ENCODE measurements at places on chromosomes 3 and 15. TPM values are rescaled to one million over a fixed set of nuclear protein-coding genes. Genes with fewer than 3 reads are reported as not detected.

- no peaks in the 10 kb centered on the region for H3K4me1 ChIP-seq
- H3K4me3 ChIP-seq, result no peak overlapping the region
- H3K27ac ChIP-seq, result no peak overlapping the region
- H3K36me3 ChIP-seq, result no peaks in the 10 kb centered on the region
Observed at GRCh38 chr15:66456211-66456610, 41.4 kb downstream of the SNAPC5 start.

GRCh38 chr3:46372492-46373359 is 2.0 kb downstream of the CCR5 start:
- no peak overlapping the region for H3K4me3 ChIP-seq
- no peaks in the 10 kb centered on the region for H3K4me1 ChIP-seq
- DNase-seq, result no peak
- H3K27me3 ChIP-seq, result no peaks in the 10 kb centered on the region

The OR5H14 gene
- not detected for total RNA-seq

DNA sequence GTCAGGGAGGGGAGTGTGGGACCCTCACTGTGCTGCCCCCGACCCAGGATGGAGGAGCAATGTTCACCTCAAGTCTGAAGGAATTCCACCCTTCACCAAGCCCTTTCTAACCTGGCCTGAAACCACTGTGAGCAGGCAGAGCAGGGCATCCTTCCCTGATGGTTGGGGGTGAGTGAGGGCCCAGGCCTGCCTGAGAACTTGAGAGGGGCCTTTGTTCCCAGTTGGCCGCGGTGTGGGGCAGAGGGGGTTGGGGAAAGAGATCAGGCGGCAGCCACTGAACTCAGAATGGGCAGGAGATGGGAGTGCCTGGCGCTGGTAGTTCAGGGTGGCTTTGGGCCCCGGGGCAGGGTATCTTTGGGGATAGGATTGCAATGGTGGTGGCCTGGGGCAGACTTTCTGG is 103.5 kb upstream of the RPL32 start:
- H3K27me3 ChIP-seq, result no peaks in the 10 kb centered on the region
- no peaks in the 10 kb centered on the region for H3K4me1 ChIP-seq
- H3K36me3 ChIP-seq, result no peaks in the 10 kb centered on the region
- H3K27ac ChIP-seq, result no peak overlapping the region
- no peak overlapping the region for H3K4me3 ChIP-seq
- DNase-seq, result no peak

DNA sequence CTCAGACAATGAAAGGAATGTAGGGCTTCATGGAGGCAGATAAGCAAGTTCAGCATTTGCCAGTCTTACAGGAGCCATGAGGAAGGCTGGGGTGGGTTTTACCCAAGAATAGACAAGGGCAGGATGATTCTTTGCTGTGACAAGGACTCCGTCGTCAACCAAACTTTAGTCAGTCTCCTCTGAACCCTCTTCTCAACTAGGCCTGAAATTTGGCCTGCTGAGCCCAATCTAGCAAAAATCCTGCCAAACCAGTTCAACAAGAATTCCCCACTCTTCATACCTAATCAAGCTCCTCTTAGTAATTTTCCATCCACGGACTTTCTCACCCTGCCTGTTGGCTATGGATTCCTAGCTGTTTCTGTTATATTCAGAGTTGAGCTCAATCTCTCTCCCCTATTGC is 280.5 kb downstream of the TBL1XR1 start:
- H3K27me3 ChIP-seq, result no peaks in the 10 kb centered on the region
- H3K4me3 ChIP-seq, result no peak overlapping the region
- H3K4me1 ChIP-seq, result no peaks in the 10 kb centered on the region
- no peaks in the 10 kb centered on the region for H3K36me3 ChIP-seq
- H3K27ac ChIP-seq, result no peak overlapping the region
- no peak for DNase-seq

The SLC9C1 gene
- total RNA-seq, result not detected

DNA sequence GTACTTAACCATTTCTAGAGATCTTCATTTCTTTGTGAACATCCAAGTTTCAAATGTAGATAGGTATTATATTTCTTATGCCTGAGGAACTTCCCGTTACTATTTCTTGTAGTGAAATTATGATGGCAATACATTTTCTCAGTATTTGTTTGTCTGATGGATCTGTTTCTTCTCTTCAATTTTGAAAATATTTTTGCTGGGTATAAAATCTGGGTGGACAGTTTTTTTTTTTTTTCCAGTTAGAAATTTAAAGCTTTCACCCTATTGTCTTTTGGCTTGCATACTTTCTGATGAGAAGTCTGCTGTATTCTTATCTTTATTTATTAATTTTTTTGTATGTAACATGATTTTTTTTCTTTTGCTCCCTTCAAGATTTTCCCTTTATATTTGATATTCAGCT is 175.8 kb downstream of the SV2B start:
- no peak overlapping the region for H3K27ac ChIP-seq
- no peak overlapping the region for H3K4me3 ChIP-seq
- H3K36me3 ChIP-seq, result no peaks in the 10 kb centered on the region
- no peak for DNase-seq
- no peaks in the 10 kb centered on the region for H3K4me1 ChIP-seq
- peaks cover 7% of the 10 kb centered on the region for H3K27me3 ChIP-seq

The NDUFAF3 gene
- 101 TPM for total RNA-seq

DNA sequence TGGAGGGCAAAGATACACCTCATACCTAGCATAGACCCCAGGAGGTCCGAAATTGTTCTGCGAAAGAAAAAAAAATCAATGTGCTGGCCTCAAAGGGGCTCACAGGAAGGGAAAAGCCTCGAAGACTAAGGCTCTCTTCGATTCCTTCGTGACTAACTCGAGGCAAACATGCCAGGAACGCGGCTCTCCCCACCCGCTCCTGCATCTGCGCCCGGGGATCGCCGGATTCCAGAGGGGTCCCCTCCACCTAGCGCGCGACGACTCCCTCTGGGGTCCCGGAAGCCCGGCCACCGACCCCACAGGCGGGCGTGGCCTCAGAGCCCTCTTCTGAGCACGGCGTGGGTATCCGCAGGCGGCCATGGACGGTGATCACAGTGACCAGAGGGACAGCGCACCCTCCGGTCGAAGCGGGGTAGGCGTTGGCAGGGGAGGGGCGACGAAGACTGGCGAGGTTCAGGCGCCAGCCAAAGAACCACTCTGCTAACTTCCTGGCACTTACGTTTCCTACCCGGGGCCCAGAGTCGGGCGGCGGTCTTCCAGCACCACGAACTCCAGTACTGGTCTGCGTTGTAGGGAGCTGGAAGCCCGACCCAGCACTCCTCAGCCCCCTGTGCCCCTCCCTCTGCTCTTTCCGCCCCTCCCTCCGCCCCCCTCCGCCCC is 515 bp upstream of the EIF3J start:
- H3K27me3 ChIP-seq, result no peaks in the 10 kb centered on the region
- H3K27ac ChIP-seq, result peak overlapping the region; percentile 91
- peaks cover 11% of the 10 kb centered on the region for H3K4me1 ChIP-seq

GRCh38 chr15:31954374-31955172 is 75.7 kb upstream of the CHRNA7 start:
- H3K4me3 ChIP-seq, result no peak overlapping the region
- H3K27ac ChIP-seq, result no peak overlapping the region
- no peaks in the 10 kb centered on the region for H3K4me1 ChIP-seq
- no peak for DNase-seq

The SPATA12 gene
- 0.10 TPM for total RNA-seq

- H3K4me3 ChIP-seq, result no peak overlapping the region
- H3K27me3 ChIP-seq, result no peaks in the 10 kb centered on the region
- DNase-seq, result no peak
Observed at GRCh38 chr15:96005906-96006305, 324.6 kb upstream of the NR2F2 start.

The MCTP2 gene
- 0.15 TPM for total RNA-seq

GRCh38 chr15:61083081-61083787 is 145.9 kb downstream of the RORA start:
- H3K4me3 ChIP-seq, result no peak overlapping the region
- H3K27me3 ChIP-seq, result peaks cover 4% of the 10 kb centered on the region
- no peak overlapping the region for H3K27ac ChIP-seq

DNA sequence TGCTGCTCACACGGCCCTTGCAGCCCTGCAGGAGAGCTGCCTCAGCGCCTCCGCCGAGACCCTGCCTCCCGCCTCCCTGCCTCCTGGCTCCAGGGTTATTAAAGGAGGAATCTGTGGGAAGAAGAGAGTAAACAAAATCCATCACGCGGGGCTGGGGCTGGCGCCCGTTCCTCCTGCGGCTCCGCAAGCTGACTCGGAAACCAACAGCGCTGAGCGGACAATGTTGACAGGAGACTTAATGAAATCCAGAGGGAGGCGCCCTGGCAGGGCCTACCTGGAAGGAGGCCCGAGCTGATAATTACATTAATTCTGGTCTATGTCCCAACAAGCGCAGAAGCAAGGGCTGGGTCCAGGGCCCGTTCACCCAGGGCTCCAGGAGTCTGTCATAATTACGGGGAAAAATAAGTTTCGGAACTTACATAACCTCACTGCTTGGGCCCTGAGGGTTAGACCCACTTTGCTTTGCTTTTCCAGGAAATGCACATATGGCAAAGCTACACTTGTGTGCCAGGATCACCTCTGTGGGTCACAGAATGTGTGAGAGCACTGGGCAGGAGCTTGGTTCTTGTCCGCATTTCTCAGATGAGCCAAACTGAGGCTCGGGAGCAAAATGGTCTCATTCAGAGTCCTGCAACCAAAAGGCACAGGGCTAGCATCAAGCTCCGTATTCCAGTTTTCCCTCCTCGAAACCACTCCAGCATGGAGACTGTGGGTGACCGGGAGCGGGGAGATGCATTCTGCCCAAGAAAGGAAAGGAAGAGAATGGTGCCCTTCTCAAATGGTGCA is 43.8 kb upstream of the SLC6A6 start:
- no peaks in the 10 kb centered on the region for H3K27me3 ChIP-seq
- H3K36me3 ChIP-seq, result no peaks in the 10 kb centered on the region
- H3K27ac ChIP-seq, result no peak overlapping the region
- H3K4me1 ChIP-seq, result no peaks in the 10 kb centered on the region
- H3K4me3 ChIP-seq, result no peak overlapping the region

DNA sequence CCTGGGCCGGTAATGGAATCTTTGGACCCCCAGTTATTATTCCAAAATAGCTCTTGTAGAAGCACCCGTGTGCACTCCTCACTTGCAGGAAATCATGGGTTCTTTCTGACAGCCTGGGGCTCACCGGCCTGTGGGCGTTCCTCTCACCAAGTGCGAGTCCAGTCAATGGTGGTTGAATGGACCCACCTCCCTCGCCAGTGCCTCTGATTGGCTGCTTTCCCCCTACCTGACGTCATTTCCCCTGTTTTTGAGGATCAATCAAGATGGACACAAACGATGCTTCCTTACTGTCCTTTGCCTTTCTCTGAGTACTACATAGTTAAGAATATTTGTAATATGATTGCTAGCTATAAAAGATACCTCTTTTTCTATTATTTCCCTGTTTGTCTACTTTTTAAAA is 18.1 kb downstream of the MOBP start:
- H3K27ac ChIP-seq, result no peak overlapping the region
- H3K36me3 ChIP-seq, result no peaks in the 10 kb centered on the region
- DNase-seq, result no peak
- H3K4me3 ChIP-seq, result no peak overlapping the region
- H3K4me1 ChIP-seq, result no peaks in the 10 kb centered on the region
